ENCODE measurements at places on chromosomes 2 and 18.

GRCh38 chr2:203649176-203649814 is 57.1 kb upstream of the CD28 start:
- DNase-seq: no peak

- DNase-seq: no peak
These were observed 8.0 kb upstream of the COL3A1 start for GRCh38 chr2:188966079-188966571.

DNA sequence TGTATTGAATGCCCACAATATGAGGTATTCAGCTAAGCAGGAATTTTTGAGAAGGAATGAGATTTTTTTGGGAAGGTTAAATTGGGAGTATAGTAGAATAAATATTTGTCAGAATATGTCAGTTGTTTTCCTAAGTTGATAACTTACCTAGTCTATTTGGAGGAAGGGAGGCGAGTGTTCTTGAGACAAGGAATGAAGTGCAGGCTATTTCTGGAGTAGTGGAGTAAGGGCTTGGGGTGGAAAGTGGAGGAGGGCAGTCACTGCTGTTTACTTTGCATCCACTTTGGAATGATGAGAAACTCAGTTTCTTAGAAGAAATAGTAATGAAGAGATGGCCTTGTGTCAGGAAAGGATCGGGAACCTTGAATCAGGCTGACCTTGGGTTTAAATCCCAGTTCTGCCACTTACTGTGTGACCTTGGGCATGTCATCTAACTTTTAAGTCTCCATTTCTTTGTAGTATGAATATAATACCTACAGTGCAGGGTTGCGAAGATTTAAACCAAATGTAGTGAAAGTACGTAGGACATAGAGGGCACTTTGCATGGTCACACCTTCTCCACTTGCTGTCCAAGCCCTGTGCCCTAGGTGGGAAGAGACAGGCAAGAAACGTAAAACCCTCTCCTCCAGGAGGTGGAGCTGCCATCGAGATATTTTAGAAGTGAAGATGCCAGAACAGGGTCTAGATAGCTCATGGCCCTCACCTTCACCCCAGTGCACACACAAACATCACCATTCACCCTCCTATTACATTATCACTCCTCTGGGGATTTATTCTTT is 25.2 kb upstream of the CYP27A1 start:
- no peak for DNase-seq

DNA sequence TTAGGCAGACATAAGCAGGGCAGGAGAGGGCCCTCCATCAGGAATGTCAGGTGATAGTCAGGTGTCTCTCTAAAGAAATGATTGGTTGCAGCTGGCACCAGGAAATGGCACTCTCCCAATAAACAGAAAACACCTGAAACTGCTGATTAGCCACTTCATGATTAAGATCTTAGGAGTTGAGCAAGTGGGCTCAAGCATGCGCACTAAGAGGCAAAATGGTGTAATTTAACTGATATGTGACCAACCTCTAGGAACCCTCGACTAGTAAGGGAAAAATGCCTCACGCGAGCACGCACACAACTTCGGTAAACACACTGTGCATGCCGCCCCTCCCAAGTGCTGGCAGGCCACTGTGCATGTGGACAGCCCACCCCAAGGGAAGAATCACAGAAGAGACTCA is 23.8 kb upstream of the SLC35G4 start:
- DNase-seq: no peak

- DNase-seq: no peak
These were observed 118.9 kb upstream of the CTNNA2 start for GRCh38 chr2:79393806-79394484.

DNA sequence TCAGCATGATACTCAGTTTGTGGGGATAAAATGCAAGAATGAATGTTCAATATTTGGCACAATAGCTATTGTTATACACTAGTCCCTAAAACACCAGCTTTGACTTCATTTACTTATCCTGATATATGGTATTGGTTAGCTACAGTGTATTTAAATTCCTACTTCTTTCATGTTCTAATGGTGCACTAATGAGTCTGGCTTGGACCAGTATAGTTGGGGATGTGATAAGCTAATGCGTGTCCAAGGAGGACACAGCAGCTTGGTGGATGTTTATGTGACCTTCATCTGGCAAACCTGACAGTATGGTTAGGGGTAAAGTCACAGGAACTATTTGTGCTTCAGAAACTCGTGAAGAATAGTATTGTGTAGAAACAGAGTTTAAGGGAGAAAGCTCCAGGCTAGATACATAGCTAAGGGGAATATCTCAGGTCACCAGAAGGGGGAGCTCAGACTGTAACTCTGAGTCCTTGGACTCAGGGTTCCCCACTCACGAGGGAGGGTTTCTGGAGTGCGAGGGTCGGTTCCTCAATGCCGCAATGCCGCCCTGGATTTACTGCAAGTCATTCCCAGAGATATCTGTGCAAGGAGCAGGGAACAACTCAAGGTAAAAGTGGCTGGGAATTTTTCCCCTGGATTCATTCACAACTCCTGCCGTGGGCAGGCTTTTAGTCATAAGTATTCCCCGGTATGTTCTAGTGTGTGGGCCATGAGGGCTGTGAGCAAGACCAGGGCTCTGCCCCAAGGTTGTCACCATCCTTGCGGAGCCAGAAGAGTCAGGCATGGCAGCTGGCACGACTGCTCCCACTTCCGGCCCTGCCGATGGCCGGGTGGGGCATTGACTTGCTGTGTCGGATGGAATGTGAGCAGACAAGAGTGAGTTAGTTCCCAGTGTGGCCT is 14.5 kb downstream of the IL1R2 start:
- peak; percentile 55 for DNase-seq

DNA sequence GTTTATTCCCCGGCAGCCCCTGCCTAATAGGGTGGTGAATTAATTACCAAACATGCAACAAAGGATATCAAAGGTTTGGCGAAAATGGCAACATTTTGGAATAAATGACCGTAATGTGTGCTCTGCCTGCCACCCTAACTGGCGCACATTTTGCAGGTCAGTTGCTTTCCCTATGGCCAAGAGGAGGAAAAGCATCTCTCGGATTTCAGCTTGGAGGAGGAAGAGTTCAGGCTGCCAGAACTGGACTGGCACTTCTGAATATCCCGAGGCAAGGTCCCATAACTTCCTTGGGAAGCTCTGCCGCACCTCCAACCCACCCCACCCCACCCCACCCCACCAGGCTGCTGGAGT is 37.1 kb downstream of the SLC25A52 start:
- no peak for DNase-seq

DNA sequence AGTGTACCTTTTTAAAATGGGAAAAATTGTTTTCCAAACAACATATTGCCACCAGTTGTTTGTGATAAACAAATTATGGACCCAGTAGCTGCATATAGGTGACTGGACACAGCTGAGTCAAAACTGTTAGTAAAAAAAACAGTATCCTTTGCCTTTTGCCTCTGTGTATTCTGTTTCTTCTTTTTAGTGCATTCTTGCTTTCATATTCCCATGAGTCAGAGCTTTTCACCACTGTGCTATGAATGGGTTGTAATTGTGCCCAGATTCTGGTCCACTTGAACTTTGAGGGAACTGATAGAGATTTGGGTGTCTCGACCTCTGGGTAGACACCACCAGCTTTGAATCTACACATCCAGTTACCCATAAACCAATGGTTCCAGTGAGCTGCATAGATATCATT is 1441.9 kb upstream of the ZEB2 start:
- no peak for DNase-seq

- peak; percentile 0 for DNase-seq
These were observed 339.5 kb upstream of the GCFC2 start for GRCh38 chr2:76050196-76050595.

- DNase-seq: peak; percentile 60
These were observed at the start of gene ABI2 for GRCh38 chr2:203327901-203328759. ABI2 (plus strand) TSS chr2:203328394; CDS start chr2:203328515, 121 bp downstream.

- DNase-seq: peak; percentile 2
These were observed 793.3 kb downstream of the TDRD15 start for GRCh38 chr2:21916934-21917522.

DNA sequence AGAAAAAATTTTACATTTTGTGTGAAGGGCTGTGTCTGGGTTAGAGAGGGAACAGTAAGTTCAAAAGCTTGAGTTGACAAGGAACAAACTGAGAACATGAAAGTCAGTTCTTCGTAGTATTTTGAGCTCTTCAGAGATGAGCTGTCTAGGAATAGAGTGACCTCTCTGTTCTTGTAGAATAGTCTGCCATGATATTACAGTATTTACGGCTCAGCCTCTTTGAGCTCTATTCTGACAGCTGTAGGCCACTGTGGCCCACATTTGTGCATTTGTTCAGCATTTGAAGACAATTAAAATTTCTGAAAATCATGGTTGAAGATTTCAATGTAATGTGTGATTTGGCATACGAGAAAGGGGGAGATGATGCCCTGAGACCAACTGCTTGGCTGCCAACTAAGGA is 172.8 kb downstream of the MGAT5 start:
- DNase-seq: no peak

DNA sequence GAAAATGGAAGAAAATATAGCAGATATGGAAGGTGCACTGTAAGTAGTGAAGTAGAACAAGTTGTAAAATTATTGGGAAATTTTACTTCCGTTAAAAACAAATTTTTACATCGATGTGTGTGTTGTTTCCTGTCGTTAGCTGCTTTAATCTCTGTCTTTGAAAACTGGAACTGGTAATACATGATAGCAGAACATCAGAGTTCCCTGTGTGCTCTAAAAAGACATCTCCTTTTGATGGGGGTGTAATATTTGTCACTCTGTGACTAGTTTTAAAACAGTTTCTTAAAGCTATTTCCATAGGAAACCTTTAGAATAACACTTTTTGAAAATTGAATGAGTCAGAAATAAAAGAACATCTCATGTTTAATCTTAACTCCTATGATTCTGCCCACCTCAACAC is 43.5 kb downstream of the COX7A2L start:
- no peak for DNase-seq

DNA sequence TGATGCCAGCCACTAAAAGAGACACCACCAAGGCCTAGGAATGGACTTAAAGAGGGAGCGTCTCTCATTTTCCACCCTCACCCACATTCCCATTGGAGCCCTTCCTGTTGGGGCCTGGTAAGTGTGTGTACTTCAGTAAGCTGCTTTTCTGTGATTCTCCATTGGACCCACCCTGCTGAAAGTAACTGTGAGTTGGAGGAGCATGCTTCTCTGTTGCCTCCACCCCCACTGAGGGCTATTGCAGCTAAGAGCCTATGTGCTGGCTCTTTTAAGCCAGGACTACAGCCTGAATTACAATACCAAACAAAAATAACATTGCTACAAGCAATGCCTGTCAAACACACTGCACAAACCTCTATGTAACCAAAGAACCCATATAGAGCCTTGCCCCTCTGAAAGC is 81.1 kb downstream of the TRABD2A start:
- DNase-seq: no peak

GRCh38 chr2:67876176-67876575 is 186.6 kb downstream of the C1D start:
- DNase-seq: no peak

DNA sequence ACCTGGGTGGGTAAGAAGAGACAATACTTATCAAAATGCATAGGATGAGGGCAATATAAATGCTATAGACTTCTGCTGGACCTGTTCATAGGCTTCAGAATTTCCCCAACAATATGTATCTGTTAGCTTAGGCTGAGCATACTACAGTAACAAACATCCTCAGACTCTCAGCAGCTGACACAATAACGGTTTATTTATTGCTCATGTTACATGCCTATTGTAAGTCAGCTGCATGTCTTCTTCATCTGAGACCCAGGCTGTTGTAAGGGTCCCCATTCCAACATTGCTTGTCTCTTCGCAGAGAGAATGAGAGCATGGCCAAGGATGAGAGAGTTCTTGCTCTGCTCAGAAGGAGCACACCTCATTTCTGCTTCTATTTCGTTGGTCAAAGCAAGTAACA is 150.7 kb downstream of the TMEM200C start:
- DNase-seq: no peak

DNA sequence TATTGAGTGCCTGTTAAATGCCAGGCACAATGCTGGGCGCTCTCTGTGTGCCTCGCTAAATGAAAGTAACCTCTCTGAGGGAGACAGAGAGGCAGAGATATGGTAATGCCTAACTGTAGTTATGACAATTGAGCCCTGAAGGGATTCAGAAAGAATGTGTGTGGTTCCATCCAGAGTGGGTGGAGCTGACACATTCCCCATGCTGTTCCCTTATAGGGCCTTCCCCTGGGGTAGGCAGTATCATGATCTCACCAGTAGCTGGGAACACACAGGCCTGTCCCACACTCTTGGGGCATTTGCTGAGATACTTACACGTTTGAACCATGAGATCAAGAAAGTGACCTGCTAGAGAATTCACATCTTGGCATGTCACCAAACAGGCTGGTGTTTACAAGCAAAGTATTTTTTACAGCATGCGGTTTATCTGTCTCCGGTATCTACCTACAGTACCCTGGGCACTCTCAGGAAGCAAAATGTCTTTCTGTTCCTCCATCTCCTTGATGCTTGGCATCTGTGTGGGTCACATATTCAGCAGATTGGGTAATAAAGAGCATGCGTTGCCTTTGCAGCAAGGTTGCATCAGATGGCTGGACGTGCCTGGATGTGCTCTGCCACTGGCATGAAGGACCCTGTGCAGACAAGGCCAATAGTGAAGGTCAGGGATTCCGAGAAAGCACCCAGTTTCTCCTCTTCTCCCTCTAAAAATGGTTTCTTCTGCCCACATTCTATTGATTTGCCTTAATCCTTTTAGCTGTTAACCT is 9.4 kb downstream of the CTIF start:
- peak; percentile 96 for DNase-seq

DNA sequence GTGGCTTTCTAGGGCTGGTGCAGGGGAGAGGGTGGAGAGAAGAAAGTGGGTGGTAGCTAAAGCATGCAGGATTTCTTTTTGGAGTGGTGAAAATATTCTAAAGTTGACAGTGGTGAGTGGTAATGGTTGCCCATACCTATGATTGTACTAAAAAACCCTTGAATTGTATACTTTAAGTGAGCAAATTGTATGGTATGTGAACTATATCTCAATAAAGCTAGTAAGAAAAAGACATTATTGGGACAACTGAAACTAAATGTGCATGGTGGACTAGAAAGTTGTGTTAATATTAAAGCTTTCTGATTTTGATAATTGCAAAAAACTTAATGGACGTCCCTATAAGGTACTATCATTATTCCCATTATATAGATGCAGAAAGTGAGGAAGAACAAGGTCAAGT is 50.3 kb downstream of the SMAD7 start:
- DNase-seq: no peak

DNA sequence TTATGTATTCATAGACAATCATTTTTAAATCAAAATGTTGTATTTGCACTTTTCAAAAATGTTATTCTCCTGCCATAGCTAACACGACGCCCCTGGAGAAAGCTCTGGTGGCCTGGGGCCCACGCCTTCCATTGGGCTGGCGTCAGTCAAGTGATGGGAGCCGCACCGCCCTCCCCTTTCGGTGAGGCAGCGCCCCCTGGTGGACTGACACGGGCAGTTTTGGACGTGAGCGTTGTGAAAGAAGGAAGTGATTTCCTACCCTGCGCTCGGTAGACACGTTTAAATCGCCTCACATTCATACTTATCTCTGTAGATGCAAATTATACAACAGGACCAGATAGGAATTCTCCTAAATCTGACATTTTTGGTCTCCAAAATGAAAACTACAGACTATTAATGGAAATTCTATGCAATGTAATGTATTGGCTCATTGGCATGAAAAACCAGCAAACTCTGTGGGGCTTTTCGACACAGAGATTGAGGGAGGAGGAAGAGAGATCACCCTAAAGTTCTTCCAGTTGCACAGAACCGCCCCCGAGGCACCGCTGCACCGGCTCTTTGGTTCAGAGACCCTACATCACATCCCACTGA is 326.2 kb upstream of the SOX11 start:
- peak; percentile 58 for DNase-seq

GRCh38 chr2:120236791-120237190 is 13.6 kb upstream of the TMEM185B start:
- no peak for DNase-seq

Measured in epithelial cell of esophagus (primary cell).